ENCODE measurements at places on chromosomes 11 and 22. TPM values are rescaled to one million over a fixed set of nuclear protein-coding genes. Genes with fewer than 3 reads are reported as not detected.

The GTF2H1 gene
- total RNA-seq, result 39.3 TPM

DNA sequence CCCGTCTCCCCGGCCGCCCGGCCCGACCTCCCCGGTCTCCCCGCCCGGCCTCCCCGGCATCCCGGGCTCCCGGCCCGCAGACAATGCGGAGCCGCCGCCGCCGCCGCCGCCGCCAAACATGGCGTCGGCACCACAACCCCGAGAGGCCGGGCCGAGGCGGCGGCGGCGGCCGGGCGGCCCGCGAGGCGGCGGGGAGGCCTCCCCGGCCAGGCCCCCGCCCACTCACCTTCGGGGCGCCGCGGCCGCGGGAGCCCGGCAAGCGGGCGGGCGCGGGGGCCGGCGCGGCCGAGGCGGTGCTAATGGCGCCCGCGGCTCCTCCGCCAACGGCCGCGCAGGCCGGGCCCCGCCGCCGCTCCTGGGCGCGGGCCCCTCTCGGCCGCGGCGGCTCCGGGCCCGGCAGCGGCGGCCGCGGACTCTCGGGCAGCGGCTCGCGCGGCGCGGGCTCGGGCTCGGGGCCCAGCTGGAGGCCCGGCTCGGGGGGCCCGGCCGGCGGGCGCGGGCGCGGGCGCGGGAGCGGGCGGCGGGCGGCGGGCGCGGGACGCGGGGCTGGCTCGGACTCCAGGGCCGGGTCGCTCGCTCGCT, 311 bp downstream of the BRD1 start:
- DNase-seq, result no peak

The MGAT3 gene
- 11.0 TPM for total RNA-seq

GRCh38 chr22:22684580-22685561, 40.5 kb downstream of the GGTLC2 start:
- DNase-seq, result no peak

The USP35 gene
- total RNA-seq, result 28.0 TPM

DNA sequence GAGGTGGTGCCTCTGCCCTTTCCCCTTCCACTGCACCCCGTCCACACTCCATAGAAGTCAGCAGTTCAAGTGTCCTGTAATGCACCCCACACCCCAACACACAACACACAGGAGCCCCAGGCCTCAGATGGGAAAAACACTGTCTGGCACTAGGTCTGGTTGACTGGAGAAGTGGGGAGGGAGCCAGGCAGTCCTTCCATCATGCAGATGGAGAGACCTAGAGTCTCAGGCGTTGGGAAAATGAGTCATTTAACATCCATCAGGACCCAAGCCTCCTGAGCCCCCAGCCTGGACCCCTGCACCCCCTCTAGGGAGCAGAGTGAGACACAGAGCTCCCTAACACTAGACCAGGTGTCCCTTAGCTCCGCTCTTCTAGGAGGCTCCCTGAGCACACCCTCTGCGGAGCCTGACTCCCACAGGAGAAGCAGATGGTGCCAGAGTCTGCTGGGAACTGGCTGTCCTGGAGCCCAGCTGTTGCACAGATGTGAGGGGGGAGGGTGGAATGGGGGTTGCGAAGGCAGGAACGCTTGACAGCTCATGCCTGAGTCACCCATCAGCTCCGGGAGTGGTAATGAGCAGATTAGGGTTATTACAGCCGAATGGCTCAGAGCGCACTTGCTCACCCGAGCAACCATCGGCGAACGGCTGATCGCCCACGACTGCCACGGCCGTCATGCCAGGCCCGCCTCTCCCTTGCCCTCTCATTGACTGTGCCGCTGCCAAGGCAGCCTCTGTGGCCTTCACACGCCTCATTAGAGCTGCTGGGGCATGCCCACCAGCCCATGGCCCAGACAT, 22.1 kb upstream of the SYT7 start:
- DNase-seq, result peak; percentile 87

The CNTN5 gene
- total RNA-seq, result 0.96 TPM

DNA sequence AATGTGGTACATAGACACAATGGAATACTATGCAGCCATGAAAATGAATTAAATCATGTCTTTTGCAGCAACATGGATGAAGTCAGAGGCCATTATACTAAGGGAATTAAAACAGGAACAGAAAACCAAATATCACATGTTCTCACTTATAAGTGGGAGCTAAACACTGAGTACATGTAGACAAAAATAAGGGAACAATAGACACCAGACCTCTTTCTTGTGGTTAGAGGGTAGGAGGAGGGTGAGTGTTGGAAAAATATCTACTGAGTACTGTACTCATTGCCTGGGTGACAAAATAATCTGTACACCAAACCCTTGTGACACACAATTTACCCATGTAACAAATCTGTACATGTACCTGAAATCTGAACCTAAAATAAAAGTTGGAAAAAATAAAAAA, 59.1 kb upstream of the ANO5 start:
- DNase-seq, result no peak

- DNase-seq, result no peak
These were observed 9.4 kb upstream of the SOX6 start for GRCh38 chr11:16365581-16366228.

DNA sequence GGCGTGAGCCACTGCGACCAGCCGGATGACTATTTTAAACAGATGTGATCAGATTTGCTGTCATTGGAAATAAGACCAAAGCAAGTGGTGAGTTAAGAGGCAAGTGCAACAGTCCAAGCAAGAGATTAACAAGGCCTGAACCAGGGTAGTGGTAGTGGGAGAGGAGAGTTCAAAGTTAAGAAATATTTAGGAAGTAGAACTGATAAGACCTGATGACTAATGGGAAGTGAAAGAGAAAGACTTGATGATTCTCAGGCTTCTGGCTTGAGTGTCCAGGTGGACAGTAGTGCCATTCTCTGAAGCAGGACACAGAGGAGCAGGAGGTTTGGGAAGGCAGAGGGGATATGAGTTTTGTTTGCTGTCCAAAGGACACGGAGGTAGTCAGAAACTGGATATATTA, 7.2 kb downstream of the NDUFC2 start:
- DNase-seq, result no peak

- DNase-seq, result no peak
These were observed 56.0 kb downstream of the GLYATL2 start for GRCh38 chr11:58788355-58789023.

GRCh38 chr11:119975561-119976152, 162.3 kb downstream of the TRIM29 start:
- no peak for DNase-seq

- peak; percentile 64 for DNase-seq
These were observed 17.5 kb upstream of the MUC5B start for GRCh38 chr11:1205121-1205986.

- DNase-seq, result no peak
These were observed 979 bp upstream of the MOGAT2 start for GRCh38 chr11:75716659-75717058.

- DNase-seq, result no peak
These were observed 3.1 kb downstream of the ENDOD1 start for GRCh38 chr11:95092549-95093324.

- DNase-seq, result peak; percentile 48
These were observed 115.8 kb upstream of the FGF3 start for GRCh38 chr11:69934861-69935494.

DNA sequence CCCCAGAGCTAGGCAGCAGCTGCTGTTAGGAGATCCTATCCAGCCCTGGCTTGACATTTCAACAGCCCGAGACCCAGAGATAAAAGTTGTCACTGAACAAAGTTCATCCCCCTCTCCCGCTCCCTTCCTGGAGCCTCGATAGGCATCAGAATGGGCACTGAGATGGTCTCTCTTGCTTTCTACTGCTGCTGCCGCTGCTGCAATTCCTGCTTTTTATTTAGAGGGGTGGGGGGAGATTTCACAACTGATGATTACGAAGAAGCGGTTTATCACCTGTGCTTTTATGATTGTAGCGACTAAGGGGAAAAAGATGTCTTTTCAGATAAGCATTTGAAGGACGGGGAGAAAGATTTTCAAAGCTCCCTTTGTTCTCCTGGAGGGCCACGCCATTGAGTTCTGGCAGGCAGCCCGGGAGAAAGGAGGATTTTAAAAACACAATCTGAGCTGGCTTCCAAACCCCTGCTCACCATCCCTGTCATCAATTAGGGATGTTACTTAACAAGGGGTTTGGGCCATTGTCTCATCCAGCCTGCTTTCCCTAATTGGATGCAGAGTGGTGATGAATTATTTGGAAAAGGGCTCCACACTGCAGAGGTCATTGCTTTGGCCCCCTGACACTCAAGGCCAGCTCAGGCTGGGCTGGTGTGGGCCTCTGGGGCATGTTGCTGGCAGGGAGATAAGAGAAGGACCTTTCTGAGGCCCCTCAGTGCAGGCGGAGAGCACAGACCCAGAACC, 344.7 kb downstream of the BUD13 start:
- no peak for DNase-seq

GRCh38 chr11:2271077-2271326, 614 bp upstream of the ASCL2 start:
- peak; percentile 79 for DNase-seq

The CSF2RB gene
- 7.0 TPM for total RNA-seq

GRCh38 chr11:14973621-14974514, 1.7 kb upstream of the CALCA start:
- peak; percentile 45 for DNase-seq

- no peak for DNase-seq
These were observed 51.4 kb downstream of the SPECC1L start for GRCh38 chr22:24321999-24322398.

- no peak for DNase-seq
These were observed 8.0 kb upstream of the FIBIN start for GRCh38 chr11:26985943-26986342.

- DNase-seq, result no peak
These were observed 37.8 kb downstream of the PAMR1 start for GRCh38 chr11:35487532-35488078.

The CABP7 gene
- not detected for total RNA-seq

- DNase-seq, result no peak
These were observed 10.9 kb upstream of the SC5D start for GRCh38 chr11:121281698-121282097.

GRCh38 chr22:19620742-19621371, 93.4 kb upstream of the SEPTIN5 start:
- DNase-seq, result no peak

The FGF4 gene
- not detected for total RNA-seq

- peak; percentile 95 for DNase-seq
These were observed 56.4 kb downstream of the MYH9 start for GRCh38 chr22:36331306-36331911.
